ENCODE measurements at places on chromosomes 1 and 21.

DNA sequence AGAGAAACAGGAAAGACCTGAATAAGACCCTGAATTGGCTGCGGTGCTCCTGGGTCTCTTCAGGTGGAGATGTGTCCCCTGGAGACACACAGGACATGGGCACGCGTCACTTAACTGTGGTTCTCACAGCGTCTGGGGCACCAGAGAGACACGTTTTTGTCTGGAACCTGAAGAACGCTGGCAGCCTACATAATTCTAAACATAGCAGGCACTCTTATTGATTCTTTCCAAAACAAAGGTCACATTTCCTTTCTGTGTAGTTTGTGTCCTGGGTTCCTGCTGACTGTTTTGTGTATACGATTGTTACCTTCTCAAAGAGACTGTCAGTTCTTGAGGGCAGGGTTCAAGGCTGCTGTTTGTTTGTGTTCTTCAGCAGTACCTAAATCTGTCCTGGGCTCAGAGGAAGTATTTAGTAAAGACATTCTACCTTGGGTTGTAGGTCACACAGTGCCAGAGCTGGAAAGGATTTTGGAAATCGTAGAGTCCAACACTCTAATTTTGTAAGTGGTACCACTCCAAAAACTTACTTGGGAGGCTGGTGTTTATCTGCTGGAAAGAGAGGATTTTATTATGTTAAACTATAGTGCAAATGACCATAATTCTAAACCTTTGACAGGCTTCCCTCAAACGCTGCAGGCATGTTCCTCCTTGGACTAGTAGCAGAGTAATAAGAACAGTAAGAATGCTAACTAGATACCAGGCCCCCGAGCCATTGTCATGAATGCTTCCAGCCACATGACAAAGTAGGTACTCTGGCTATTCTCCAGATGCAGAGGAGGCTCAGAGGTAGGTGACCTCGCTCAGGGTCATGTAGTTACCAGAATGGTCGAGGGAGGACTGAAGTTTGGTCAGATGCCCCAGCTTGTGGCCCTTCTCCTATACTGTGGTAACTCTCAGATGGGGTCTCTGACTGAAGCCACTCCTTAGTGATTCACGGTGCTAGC, 164.3 kb downstream of the DHRS3 start:
- no peak for DNase-seq

DNA sequence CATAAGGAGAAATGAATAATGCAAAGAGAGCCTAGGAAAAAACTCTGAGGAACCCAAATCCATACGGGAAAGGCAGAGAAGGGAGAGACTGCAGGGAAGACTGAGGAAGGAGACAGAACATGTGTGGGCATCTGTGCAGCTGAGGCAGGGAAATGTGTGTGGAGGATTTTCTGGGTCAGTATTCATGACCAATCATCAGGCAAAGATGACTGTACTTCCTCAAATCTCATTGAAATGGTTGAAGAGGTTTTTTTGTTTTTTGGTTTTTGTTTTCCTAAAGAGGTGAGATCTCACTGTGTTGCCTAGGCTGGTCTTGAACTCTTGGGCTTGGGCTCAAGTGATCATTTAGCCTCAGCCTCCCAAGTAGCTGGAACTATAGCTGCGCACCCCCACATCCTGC, 15.7 kb downstream of the DIP2A start:
- DNase-seq: no peak

- DNase-seq: no peak
These were observed 6.6 kb downstream of the SELL start for GRCh38 chr1:169704797-169705196.

GRCh38 chr1:158121604-158122254, 59.0 kb upstream of the CD1D start:
- DNase-seq: no peak

DNA sequence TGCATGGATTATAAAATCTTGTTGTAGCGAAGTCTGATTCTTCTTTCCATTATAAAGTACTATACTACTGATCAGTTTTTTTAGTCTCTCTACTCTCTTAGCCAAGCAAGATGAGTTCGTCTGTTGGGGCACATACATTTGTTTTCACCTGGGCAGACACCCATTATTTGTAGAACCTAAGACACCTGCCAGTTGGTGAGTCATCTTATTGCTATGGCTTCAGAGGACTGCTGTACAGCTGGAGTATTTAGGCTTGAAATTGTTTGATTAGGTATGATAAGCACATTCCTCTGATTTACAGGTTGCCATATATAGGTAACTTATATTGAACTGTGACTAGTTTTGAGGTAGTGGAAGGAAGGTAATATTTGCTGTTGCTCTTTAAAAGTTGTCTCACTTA, 17.2 kb downstream of the RBM15 start:
- no peak for DNase-seq

GRCh38 chr1:203513585-203514031, 19.7 kb downstream of the OPTC start:
- no peak for DNase-seq

DNA sequence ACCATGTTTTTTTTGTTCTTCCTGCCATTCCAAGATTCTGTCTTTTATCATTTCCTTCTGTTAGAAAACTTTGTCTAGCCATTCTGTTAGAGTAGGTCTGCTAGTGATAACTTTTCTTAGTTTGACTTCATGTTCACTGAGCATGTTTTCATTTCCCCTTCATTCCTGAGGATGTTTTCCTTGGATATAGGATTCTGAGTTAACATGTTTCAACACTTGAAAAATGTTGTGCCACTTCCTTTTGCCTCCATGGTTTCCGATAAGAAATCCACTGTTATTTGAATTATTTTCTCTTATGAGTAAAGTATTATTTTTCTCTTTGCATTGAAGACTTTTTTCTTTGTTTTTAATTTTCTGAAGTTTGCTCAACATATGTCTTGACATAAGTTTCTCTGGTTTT, 66.7 kb downstream of the ATP1A1 start:
- DNase-seq: no peak

GRCh38 chr21:17002594-17003257, 510.1 kb upstream of the CXADR start:
- no peak for DNase-seq

DNA sequence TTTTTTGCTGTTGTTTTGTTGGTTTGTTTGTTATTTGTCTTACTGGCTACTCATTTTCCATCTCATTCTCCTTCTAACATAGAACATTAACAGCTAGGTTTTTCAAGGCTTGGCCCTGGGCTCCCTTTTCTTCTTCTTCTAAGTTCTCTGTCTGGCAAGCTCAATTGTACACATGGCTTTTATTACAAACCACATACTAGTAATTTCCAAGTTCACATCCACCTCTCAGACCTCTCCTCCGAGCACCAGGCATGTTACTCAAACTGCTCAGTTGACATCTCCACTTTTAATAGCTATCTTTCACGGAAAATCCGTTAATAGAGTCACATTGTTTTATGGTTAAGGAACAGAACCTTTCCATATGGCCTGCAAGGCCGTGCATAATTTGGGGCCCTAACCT, 736.9 kb upstream of the ADAMTS5 start:
- no peak for DNase-seq

GRCh38 chr1:58456470-58456869, 90.1 kb downstream of the OMA1 start:
- DNase-seq: no peak

DNA sequence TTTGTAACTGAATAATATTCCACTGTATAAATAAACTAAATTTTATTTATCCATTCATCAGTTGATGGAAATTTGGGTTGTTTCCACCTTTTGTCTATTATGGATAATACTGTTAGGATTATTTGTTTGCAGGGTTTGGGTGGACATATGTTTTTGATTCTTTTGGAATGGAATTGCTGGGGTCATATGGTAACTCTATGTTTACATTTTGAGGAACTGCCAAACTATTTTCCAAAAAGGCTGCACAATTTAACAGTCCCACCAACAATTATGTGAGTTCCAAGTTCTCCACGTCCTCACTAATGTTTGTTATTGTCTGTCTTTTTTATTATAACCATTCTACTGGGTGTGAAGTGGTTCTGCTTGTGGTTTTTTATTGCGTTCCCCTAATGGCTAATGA, 4.3 kb upstream of the SERBP1 start:
- DNase-seq: no peak

DNA sequence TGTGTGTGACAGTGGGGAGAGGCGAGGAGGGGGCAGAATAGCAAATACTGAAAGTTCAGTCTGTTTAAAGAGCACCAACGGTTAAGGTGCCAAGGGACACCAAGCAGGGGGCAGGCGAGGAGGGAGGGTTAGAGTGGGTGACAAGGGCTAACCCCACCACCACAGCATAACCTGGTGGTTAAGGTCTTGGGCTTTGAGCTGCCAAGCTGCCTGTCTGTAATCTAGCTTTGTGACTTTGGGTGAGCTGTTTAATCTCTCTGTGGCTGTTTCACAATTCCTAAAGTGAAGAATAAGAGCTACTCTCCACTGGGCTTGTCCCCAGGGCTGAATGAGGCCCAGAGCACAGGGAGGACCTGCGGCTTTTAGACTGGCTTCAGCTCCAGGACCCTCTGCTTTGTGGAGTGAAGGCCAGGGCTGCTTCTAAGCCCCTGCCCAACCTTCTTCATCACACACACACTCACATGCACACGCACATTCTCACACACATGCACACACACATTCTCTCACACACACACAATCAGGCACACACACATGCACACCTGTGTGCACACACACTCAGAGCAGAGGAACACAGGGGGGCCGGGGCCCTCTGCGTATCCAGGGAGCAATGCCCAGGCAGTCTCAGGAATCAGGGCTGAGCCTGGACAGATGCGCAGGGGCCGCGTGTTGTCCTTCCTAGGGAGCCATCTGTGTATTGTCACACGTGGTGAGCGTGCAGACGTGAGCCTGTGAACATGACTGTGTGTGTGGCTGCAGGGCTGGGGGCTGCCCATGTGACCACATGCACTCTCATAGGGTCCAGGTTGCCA, 101.6 kb upstream of the TARDBP start:
- no peak for DNase-seq

DNA sequence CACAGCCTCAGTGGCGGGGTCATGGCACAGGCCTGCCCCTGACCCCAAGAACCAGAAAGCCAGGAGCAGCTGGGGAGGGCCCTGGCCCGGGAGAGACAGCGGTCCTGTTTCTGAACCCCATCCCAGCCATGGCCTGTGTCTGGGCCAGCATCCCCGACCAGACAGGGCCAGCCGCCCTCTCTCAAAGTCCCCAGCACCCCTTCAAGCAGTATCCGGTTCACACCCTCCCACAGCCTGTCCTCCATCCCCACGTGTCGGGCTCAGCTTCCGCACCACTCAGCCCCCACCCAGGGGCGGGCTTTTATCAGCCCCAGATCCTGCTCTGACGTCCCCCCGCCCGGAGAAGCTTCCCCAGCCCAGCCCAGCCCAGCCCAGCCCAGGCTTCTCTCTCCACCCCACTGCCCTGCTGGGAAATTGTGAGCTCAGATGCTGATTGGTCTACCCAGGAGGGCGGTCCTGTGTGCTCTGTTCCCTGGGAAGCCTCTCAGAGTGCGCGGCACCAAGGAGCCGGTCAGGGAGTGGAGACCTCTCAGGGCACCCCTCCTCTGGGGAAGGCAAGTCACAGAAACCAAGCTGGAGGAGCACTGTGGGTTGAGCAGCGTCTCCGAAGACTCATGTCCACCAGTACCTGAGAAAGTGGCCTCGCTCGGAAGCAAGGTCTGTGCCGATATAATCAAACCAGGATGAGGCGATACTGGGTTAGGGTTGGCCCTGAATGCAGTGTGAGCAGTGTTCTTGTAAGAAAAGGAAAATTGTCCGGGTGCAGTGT, 4.7 kb upstream of the FAAP20 start:
- peak; percentile 76 for DNase-seq

GRCh38 chr1:93692983-93693591, 11.4 kb upstream of the BCAR3 start:
- DNase-seq: peak; percentile 28

GRCh38 chr1:167631936-167632614, 2.0 kb downstream of the RCSD1 start:
- no peak for DNase-seq

GRCh38 chr1:109616391-109616790, 3.0 kb downstream of the GNAT2 start:
- DNase-seq: no peak

- no peak for DNase-seq
These were observed 3.1 kb downstream of the PBX1 start for GRCh38 chr1:164562061-164562460.

DNA sequence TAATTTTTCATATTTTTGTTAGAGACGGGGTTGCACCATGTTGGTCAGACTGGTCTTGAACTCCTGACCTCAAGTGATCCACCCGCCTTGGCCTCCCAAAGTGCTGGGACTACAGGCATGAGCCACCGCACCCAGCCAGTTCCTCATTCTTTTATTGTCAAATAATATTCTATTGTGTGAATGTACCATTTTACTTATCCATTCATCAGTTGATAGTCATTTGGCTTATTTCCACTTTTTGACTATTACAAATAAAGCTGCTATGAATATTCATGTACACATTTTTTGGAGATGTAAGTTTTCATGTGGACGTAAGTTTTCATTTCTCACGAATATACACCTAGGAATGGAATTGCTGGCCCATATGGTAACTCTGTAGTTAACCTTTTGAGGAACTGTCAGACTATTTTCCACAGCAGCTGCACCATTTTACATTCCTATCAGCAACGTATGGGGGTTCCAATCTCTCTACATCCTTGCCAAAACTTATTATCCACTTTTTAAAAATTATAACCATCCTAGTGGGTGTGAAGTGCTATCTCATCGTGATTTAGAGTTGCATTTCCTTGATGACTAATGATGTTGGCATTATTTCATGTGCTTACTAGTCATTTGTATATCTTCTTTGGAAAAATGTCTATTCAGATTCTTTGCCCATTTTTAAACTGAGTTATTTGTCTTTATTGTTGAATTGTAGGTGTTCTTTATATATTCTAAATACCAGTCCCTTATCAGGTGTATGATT, 12.7 kb downstream of the PACC1 start:
- DNase-seq: no peak

DNA sequence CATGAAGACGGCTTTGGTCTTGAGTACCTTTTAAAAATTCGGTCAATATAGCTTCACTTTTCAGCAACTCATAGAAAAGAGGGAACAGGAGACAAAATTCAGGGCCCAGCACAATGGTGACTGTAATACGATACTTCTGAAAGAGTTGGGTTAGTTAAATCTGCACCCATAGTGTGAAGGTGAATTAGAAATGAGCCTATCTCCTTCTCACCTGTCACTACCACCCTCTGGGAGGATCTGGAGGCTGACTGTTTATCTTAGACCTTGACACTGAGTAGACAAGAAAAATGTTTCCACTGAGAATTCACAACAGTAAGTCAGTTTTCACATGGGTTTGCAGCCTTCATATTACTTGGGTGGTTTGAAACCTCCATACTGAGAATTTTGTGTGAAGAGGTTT, 57.9 kb upstream of the HMGB4 start:
- DNase-seq: no peak

- DNase-seq: no peak
These were observed 84.9 kb upstream of the ARHGEF16 start for GRCh38 chr1:3369446-3370076.

- DNase-seq: no peak
These were observed 92.9 kb upstream of the FGGY start for GRCh38 chr1:59204001-59204400.
